ENCODE measurements at places on chromosomes 12 and 14.
A peak's percentile ranks its signal among the peaks of the same experiment; 100 is the strongest.

DNA sequence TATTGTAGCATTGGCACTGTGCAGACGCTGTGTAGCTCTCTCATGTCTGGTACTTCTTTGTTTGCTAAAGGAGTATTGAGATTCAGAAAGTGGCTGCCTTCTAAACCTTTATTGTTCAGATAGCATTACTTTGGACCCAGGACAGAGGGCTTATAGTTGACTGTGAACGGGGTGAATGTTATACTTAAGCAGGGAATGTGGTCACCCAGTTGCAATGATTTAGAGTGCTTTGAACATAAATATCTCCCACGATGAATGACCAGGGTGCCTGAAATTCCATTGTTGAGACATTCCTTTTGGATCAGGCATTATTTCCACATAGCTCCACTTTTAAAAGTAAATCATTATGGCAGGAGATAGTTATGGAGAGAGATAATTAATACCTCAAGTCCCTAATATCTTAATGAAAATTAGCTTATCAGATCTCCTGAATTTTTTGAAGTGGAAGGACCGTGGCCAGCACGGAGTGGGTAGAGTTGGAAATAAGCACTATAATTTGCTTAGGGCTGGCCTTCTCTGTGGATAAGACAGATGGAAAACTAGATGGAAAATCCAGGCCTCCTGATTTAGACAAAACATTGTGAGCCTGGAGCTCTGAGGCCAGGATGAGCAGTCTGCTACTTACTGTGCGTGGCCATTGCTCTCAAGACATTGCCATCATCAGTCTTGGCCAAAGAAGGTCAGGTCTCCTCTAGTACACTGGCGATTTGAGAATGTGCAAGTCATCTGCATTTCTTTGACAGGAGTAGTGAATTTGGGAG lies 114.5 kb downstream of the ETV6 start:
- no peak for DNase-seq

- no peak for DNase-seq
These were observed 28.2 kb downstream of the P2RX4 start for GRCh38 chr12:121238086-121238485.

- DNase-seq = no peak
These were observed 352 bp downstream of the PHB2 start for GRCh38 chr12:6970096-6970527.

GRCh38 chr12:3055704-3056467 lies 21.3 kb upstream of the TSPAN9 start:
- no peak for DNase-seq

DNA sequence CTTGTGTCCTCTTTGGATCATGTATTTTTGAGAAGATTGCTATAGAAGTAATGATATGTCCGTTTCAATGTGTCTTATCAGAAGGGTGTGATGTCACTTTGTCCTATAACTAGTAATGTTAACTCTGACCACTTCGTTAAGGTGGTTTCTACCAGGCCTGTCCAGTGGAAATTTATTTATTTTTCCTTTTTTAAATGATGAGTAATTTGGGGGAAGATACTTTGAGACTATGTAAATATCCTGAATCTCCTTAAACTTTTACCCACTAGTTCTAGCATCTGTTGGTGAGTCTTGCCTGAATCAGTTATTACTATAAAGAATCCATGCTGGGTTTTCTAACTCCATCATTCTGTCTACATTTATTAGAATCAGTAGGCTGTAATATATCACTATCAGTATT lies 15.3 kb downstream of the EP400 start:
- DNase-seq = no peak

GRCh38 chr12:127044836-127045235 lies 1222.1 kb upstream of the TMEM132C start:
- no peak for DNase-seq

GRCh38 chr12:78963439-78964227 lies 99.1 kb downstream of the SYT1 start:
- no peak for DNase-seq

DNA sequence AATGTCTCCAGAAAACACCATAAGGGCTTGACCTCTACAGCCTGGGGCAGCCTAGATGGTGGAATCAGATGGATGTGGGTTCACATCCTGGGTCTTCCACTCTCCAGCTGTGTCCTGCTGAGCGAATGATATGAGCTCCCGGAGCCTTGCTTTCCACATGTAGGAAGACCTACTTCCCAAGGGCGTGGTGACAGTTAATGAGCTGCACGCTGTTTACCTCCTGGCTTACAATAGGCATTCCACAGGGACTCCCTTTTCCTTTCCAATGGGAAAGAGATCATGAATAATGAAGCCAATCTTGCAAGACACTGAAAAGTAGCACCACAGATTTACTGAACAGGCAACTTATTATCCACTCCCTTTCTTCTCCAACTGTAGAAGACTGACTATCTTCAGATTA lies 46.1 kb downstream of the TMTC1 start:
- DNase-seq = no peak

DNA sequence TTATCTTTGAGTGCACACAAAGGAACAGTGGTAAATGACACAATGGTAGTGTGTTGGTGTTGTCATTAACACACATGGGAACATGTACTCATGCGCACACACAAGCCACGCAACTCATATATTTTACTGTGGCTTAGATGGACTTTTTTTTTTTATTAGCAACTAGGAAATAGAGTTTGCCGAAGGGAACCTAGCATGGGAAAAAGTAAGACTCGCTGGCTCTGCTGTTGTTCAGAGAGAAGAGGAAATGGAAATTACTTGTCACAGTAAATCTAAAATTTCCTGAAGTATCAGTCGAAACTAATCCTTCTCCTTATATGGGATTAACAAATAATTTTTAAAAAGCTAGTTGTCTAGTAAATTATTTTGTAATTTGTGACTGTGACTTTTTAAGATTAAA lies 33.7 kb upstream of the IL22 start:
- no peak for DNase-seq

DNA sequence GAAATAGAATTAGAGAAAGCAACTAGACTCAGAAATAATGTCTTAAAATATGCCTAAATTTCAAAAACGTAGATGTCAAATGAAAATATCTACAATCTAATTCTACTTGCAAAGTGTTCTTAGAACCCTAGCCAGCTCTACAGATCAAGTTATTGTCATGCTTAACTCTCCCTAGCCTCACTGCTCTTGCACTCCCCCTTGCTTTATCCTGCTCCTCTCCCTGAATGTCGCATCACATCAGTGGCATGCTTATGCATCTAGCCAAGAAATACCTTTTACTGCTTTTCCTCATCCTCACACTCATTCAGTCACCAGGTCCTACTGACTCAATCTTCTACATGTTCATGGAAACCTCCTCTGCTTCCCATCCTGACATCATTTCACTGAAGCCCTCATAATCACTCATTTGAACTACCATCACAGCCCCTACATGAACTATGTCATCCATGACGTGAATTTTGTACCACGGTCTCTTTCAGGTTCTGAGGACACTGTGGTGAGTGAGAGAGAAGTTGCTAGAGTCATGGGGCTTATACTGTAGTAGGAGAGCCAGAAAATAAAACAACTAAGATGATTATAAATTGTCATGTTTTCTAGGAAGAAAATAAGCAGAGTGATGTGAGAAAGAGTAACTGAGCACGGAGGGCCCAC lies 22.6 kb upstream of the CRACR2A start:
- DNase-seq = no peak

GRCh38 chr12:19971361-19972280 lies 396.7 kb upstream of the PDE3A start:
- DNase-seq = no peak

DNA sequence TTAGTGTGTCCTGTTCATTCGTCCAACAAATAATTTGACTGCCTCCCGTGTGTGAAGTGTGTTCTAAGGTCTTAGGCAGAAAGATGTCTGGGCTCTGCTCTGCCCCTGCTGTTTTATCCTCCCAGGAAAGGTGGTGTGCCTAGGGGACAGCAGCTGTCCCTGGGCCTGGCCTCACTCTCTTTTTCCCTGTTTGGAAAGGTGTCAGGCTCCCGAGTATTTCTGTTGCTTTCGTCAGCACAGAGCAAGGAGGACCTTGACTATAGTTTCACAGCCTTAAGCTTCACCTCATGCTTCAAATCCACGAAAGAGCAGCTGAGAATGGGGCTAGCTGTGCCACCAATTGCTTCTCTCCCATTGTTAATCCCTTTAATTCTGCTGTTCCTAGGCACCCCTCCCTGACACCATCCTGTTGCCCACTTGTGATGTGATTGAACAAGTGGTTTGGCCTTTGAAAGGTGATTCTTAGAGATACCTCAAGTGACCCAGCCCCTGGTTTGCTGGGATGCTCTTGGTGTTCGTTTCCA lies 54.2 kb downstream of the TGFB3 start:
- no peak for DNase-seq

GRCh38 chr14:77822741-77823140 lies 22.8 kb downstream of the ADCK1 start:
- DNase-seq = no peak

DNA sequence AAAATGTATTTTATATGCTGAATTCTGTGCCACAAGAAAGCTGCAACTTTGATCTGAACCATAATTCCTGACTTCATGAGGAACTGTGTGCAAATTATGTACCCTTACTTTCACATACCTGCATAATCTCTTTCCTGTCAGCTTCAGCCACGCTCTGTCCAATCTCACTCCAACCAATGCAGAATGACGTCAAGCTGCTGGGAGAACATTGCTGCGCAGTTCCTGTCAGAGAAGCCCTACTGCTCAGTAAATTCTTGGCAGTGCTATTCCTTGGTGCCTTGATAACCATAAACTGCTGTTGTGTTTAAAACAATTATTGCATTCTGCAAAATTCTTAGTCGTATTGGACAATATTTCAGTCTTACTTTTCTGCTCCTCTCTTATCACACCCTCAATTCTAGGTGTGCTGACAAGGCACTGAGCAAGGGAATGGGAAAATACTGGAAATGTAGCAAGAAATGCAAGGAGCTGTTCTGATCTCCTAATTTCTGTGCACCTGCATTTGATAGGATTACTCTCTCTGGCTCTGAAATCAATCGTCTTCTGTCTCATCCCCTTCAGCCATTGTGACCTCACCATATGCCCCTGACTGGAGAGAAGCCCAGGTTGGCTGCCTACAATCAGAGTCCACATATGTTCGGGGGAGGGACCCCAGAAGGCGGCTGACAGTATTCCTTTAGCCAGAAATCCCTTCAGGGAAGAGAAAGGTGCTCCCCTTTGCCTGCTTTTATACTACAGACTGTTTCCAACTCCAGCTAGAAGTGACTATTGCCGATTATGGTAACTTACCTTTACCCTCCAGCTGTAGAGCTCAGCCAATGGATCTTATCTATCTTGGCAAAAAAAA lies 274.9 kb upstream of the NOVA1 start:
- no peak for DNase-seq

- DNase-seq = no peak
These were observed 136.0 kb downstream of the MSRB3 start for GRCh38 chr12:65414526-65414925.

DNA sequence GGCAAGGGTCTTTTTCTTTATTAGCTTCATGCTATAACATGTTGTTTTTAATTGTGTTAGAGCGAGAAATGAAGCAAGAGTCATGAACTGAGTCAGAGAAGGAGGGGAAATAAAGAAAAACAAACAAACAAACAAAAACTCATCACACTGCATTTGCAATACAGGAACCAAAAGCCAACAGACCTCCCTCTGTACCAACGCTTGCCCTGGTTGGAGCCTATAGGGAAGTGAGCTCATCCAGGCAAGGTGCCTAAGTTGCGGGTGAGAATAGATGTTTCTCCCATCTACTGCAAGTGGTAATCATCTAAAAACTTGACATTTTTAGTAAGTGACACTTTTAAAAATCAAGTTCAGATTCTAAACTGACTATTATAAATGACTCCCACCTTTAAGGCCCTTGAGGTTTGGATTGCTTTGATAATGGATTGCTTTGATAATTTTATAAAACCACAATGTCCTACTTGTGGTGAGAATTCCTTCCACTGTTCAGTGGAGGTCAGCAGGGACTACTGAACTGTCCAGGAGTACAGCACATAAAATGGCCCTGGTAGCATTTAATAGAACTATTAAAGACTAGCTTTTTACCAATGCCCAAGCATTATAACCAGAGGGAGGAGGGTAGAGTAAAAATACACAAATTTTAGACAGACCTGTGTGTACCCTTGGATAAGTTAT lies 31.3 kb downstream of the SLC38A1 start:
- no peak for DNase-seq

DNA sequence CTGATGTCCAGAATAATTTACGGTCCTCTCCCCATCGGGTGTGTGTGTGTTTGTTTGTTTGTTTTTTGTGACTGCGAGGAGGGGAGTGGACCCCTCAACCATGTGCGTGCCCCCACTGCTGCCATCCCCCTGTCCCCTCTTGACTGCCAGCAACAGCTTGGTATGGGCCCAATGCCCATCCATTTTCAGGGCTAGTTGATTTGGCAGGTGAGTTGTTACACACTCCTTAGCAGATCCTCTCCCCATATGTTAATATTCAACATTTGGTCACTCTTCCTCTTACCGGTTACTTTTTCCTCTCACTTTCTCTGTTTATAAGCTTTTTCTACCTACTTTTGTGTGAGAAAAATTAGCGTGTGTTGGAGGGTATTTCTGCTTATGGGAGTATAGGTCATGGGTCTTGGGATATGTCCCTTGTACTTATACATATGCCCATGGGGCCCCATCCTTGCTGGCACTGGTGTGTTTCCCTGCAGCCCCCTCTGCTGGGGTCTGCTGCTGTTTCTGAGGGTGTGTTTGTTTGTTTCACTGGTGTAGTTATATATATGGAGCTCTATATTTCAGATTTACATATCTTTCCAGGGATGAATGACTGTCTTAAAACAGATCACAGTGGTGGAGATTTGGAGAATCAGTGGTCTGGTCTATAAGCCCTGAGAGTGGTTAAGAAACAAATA lies 33.8 kb downstream of the ZFHX2 start:
- DNase-seq = no peak

- no peak for DNase-seq
These were observed 97.7 kb downstream of the TPH2 start for GRCh38 chr12:72036393-72036792.

- DNase-seq = no peak
These were observed 55.0 kb downstream of the IGF1 start for GRCh38 chr12:102425109-102426039.

DNA sequence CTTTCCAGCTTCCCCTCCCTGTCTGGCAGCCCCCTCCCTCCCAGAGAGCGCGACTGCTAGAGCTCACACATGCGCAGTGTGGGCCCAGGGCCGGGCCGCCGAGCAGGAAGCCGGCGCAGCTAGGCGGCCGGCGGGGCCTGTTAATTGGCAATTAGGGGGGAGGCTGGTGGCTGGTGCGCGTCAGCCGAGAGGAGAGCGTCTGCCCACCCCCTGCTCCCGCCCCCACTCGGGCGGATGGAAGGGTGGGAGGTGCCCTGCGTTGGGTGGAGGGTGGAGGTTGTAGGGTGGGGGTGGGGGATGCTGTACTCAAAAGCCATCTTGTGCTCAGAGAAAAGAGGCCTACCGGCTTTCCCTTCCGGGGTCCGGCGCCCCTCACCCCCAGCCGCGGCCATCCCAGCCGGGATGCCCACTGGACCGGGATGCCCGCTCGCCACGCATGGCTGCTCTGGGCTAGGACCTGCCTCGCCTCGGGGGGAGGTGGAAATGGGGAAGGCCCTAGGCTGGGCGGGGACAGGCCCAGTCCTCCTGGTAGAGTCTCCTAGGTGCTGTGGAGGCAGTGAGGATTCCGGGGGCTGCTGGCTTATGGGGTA lies 9.2 kb downstream of the HOXC8 start:
- peak; percentile 83 for DNase-seq

GRCh38 chr12:101959607-101960006 lies 82.2 kb downstream of the DRAM1 start:
- DNase-seq = no peak

- no peak for DNase-seq
These were observed 11.2 kb upstream of the DHRS2 start for GRCh38 chr14:23624830-23625404.

GRCh38 chr12:103841690-103842584 lies 903 bp upstream of the NT5DC3 start:
- DNase-seq = peak; percentile 22

Data from CD4-positive, alpha-beta T cell treated with Interleukin-12 subunit alpha and Interleukin-12 subunit beta, for 1 hour (primary cell).